Spleen (tissue), 13 donors: ENCODE measurements at places on chromosomes 11 and 22.

DNA sequence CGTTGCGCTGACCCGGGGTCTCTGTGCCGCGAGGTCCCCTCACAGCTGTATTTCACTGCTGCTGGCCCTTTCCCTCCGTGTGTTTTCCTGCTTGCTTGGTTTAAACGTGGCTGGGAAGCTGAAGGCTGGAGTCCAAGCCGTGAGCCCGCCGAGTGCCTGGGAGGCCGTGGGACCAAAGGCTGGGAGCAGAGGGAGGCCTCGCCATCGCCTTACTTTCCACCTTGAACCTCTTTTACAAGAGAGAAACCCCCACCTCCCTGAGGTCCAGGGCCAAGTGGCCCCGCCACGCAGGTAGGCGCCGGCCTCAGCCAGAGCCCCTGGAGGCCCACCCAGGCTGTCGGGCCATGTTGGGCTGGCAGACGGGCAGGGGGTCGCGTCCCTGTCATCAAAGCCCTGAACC, 411.6 kb downstream of the TBC1D22A start:
- H3K4me3 ChIP-seq: no peak overlapping the region
- H3K36me3 ChIP-seq: no peaks in the 10 kb centered on the region
- no peaks in the 10 kb centered on the region for H3K27me3 ChIP-seq
- H3K27ac ChIP-seq: peak overlapping the region; percentile 61
- peak; percentile 56 for DNase-seq

DNA sequence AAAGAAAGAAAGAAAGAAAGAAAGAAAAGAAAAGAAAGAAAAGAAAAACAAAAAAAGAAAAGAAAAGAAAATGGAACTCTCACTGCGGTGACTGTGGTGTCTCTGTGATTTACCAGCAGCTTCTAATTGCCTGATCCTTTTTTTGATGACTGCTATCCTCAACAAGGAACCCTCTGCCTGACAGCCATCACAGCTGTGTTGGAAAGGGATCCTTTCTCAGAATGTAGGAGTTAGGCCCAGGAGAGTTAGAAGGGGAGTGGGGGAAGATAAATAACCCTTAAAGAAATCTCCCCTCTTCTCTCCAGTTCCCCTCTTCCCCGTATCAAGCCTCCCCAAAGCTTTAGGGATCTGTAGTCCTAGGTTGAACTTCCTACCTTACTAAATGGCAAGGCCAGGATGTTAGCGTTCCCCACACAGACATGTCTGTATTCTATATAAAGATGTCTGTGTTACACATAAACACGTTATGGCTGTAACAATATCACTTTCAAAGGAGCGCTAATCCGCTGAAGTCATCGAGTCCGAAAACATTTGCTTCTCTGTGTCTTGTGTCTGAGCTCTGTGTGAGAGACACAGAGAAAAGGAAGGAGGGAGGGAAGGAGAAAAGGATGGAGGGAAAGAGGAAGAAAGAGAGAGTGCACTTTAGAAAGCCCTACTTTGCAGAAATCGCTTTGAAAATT, 26.8 kb upstream of the WT1 start:
- H3K27me3 ChIP-seq: no peaks in the 10 kb centered on the region
- no peak overlapping the region for H3K27ac ChIP-seq
- H3K4me1 ChIP-seq: no peaks in the 10 kb centered on the region
- H3K36me3 ChIP-seq: no peaks in the 10 kb centered on the region
- no peak for DNase-seq
- no peak overlapping the region for H3K4me3 ChIP-seq

DNA sequence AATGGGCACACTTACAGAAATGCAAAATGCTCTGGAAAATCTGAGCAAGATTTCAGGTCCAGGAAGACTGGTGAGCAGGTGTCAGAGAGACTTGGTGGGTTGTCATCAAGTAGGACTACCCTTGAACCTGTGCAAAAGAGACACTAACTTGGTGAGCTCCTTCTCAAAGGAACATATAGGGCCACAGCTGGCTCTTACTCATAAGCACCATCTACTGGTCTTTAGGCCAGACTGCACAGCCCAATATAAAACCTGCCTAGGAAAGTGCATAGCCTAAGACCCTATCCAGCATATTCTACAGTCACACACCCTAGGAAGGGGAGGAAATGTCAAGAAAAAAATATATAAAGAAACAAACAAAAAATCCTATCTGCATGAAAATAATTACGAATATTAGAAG, 18.2 kb upstream of the OR10W1 start:
- H3K36me3 ChIP-seq: no peaks in the 10 kb centered on the region
- no peak overlapping the region for H3K27ac ChIP-seq
- H3K27me3 ChIP-seq: peaks cover 12% of the 10 kb centered on the region
- no peak for DNase-seq
- H3K4me1 ChIP-seq: no peaks in the 10 kb centered on the region

DNA sequence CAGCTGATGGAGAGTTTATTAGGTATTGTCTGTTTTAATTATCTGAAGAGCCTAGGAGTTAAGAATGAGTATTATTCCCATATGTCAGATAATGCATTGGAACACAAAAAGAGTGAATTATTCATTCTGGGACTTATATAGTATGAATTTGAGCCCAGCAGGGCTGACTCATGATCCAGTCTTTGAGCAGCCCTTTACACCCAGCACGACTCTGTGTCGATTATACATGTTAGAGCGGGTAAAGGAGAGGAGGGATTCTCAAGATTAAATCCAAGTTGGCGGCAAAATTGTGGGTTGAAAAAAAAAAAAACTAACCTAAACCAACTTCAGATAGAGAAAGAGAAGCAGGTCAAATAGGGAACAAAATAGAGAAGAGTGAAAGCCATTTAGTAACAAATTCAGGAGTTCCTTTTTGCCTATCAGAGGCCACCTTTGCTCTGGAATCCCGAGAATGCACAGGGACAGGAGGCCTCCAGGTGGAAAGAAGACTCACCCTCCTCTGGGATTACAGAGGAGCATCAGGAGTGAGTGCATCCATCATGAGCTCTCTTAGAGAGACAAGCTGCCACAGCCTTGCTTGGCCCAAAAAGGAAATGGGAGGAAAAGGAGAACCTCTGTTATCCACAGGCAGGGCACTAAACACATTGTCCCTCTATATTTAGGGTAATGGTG, 3.1 kb downstream of the MRGPRX1 start:
- H3K27me3 ChIP-seq: no peaks in the 10 kb centered on the region
- DNase-seq: no peak
- no peaks in the 10 kb centered on the region for H3K4me1 ChIP-seq
- no peaks in the 10 kb centered on the region for H3K36me3 ChIP-seq
- H3K4me3 ChIP-seq: no peak overlapping the region

GRCh38 chr22:37421468-37421877, 5.8 kb downstream of the ELFN2 start:
- no peak overlapping the region for H3K27ac ChIP-seq
- H3K4me1 ChIP-seq: peaks cover 32% of the 10 kb centered on the region
- H3K4me3 ChIP-seq: no peak overlapping the region
- peaks cover 19% of the 10 kb centered on the region for H3K27me3 ChIP-seq
- no peaks in the 10 kb centered on the region for H3K36me3 ChIP-seq

- DNase-seq: peak; percentile 18
- no peaks in the 10 kb centered on the region for H3K36me3 ChIP-seq
- H3K4me3 ChIP-seq: no peak overlapping the region
- H3K4me1 ChIP-seq: no peaks in the 10 kb centered on the region
Measured at GRCh38 chr22:23553438-23553837, 26.7 kb downstream of the IGLL1 start.

GRCh38 chr22:40050258-40050657, 55.5 kb downstream of the FAM83F start:
- no peak overlapping the region for H3K27ac ChIP-seq
- no peak for DNase-seq
- H3K4me3 ChIP-seq: no peak overlapping the region
- no peaks in the 10 kb centered on the region for H3K27me3 ChIP-seq
- no peaks in the 10 kb centered on the region for H3K36me3 ChIP-seq

GRCh38 chr11:3840870-3841425, at the start of gene RHOG:
Gene RHOG, minus strand, starts transcription at chr11:3840959. Its CDS starts 12,821 bp downstream, at chr11:3828138.
- no peaks in the 10 kb centered on the region for H3K27me3 ChIP-seq
- DNase-seq: peak; percentile 97
- peak within 1 kb of the TSS; percentile 70 for H3K4me3 ChIP-seq

- no peak overlapping the region for H3K27ac ChIP-seq
- no peaks in the 10 kb centered on the region for H3K36me3 ChIP-seq
- H3K4me1 ChIP-seq: no peaks in the 10 kb centered on the region
- H3K27me3 ChIP-seq: no peaks in the 10 kb centered on the region
- H3K4me3 ChIP-seq: no peak overlapping the region
Measured at GRCh38 chr11:116334596-116334995, 438.2 kb downstream of the BUD13 start.

- H3K27me3 ChIP-seq: no peaks in the 10 kb centered on the region
- H3K27ac ChIP-seq: no peak overlapping the region
- peaks cover 6% of the 10 kb centered on the region for H3K4me1 ChIP-seq
- H3K36me3 ChIP-seq: peaks cover 94% of the 10 kb centered on the region
Measured at GRCh38 chr22:24323233-24323632, 52.6 kb downstream of the SPECC1L start.

GRCh38 chr11:86414032-86414431, 39.3 kb downstream of the CCDC81 start:
- no peak for DNase-seq
- H3K36me3 ChIP-seq: no peaks in the 10 kb centered on the region
- H3K4me1 ChIP-seq: no peaks in the 10 kb centered on the region
- H3K27me3 ChIP-seq: no peaks in the 10 kb centered on the region
- no peak overlapping the region for H3K4me3 ChIP-seq

DNA sequence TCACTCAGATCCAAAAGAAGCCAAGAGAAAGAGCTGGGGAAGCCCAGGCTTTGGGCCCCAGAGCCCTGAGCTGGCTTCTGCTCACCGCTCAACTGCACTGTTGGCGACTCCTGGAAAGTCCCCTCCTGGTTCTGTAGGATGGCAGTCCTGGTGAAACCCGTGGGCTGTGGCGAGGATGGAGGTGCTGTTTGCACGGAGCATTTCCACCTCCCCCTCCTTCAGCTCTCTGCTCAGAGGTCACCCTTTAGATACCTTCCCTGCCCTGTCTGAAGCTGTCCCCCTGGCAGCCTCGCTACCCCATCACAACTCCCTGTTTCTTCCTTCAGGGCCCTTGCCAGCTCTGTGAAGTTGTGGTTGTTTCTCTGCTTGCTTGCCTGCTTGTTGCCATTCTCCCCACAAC, 97.8 kb downstream of the MYO18B start:
- no peaks in the 10 kb centered on the region for H3K4me1 ChIP-seq
- H3K27ac ChIP-seq: no peak overlapping the region
- no peak overlapping the region for H3K4me3 ChIP-seq
- no peak for DNase-seq
- peaks cover 35% of the 10 kb centered on the region for H3K27me3 ChIP-seq

DNA sequence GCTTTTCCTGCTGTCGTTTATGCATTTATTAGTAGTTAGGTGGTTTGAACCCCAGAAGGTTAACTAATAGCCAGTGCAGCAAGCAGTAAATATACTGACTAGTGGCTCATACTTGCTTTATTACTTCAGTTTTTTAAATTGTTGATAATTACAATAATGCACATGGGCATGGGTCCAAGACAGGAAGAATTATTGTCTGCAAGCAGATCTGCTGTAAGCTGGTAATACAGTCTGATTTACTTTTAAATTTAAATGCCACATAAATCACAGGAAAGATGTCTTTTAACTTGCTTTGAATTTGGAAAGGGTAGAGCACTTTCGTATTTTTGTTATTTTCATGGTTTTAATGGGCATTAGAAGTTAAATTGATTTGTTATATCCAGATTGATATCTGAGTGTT, 27.1 kb downstream of the APLP2 start:
- peaks cover 20% of the 10 kb centered on the region for H3K4me1 ChIP-seq
- no peaks in the 10 kb centered on the region for H3K27me3 ChIP-seq
- no peak overlapping the region for H3K4me3 ChIP-seq

GRCh38 chr11:22031791-22032190, 161.1 kb upstream of the ANO5 start:
- DNase-seq: no peak
- H3K27me3 ChIP-seq: no peaks in the 10 kb centered on the region
- no peaks in the 10 kb centered on the region for H3K36me3 ChIP-seq
- no peaks in the 10 kb centered on the region for H3K4me1 ChIP-seq

GRCh38 chr11:72752088-72752914, at the start of gene ARAP1:
Gene ARAP1, minus strand, starts transcription at chr11:72752408. Its CDS starts 25,280 bp downstream, at chr11:72727128.
- peak within 1 kb of the TSS; percentile 80 for H3K27ac ChIP-seq
- peak; percentile 96 for DNase-seq
- no peaks in the 10 kb centered on the region for H3K27me3 ChIP-seq
- peak within 1 kb of the TSS; percentile 70 for H3K4me3 ChIP-seq
- H3K4me1 ChIP-seq: peaks cover 53% of the 10 kb centered on the region

DNA sequence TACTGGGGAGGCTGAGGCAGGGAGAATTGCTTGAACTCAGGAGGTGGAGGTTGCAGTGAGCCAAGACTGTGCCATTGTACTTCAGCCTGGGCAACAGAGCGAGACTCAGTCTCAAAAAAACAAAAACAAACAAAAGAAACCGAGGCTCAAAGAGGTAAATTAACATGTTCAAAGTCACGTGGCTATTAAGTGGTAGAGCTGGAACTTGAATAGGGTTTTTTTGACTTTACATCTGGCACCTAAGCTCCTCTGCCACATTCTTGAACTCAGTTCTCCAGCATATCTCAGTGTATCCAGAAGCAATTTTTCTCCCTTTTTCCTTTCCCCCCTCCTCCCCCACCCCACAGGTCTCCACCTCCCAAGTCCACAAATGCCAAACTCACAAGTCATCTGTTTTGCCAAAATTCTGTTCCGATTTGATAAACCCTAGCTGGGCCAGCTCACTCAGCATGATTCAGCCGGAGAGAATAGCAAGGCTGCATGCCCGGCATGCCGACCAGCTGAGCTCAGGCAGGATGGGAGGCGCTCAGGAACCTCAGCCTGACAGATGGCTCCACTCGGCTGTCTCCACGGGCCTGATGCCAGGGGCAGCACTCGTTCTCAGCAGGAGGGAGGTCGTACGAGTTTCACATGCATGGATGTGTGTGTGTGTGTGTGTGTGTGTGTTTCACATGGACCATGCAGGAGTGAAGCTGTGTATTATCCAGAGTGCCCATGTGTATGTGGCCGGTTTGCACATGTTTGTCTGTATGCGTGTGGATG, 63.2 kb upstream of the RRAS2 start:
- DNase-seq: peak; percentile 81
- no peak overlapping the region for H3K4me3 ChIP-seq
- H3K27ac ChIP-seq: peak overlapping the region; percentile 12
- no peaks in the 10 kb centered on the region for H3K27me3 ChIP-seq
- no peaks in the 10 kb centered on the region for H3K4me1 ChIP-seq

DNA sequence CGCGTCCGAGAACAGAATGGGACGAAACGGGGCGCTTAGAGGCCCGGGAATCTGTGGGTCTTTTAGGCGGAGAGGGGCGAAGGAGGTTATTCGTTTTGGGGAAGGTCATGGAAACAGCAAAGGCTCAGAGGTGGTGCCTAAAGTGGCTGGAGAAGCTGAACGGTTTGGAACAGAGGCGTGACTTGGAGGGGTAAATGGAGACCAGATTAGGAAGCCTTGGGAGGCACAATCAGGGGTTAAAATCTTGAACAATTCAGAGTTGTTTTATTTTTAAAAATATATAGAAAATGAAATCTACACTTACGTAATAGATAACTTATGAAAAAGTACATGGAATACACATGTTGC, 247 bp upstream of the PLAAT5 start:
- H3K4me3 ChIP-seq: peak overlapping the region; percentile 40
- H3K27ac ChIP-seq: no peak overlapping the region
- H3K4me1 ChIP-seq: peaks cover 11% of the 10 kb centered on the region
- H3K36me3 ChIP-seq: no peaks in the 10 kb centered on the region

- H3K4me1 ChIP-seq: no peaks in the 10 kb centered on the region
- DNase-seq: no peak
- H3K36me3 ChIP-seq: no peaks in the 10 kb centered on the region
- H3K27me3 ChIP-seq: no peaks in the 10 kb centered on the region
- no peak overlapping the region for H3K4me3 ChIP-seq
Measured at GRCh38 chr22:29116397-29117123, 43.7 kb downstream of the KREMEN1 start.

- H3K36me3 ChIP-seq: no peaks in the 10 kb centered on the region
- peak; percentile 73 for DNase-seq
- no peaks in the 10 kb centered on the region for H3K27me3 ChIP-seq
- H3K4me3 ChIP-seq: peak overlapping the region; percentile 75
Measured at GRCh38 chr11:17012712-17013547, 1.3 kb downstream of the PLEKHA7 start.
